HTR-8/SVneo (cell line): ENCODE measurements at places on chromosomes 11 and 22.

DNA sequence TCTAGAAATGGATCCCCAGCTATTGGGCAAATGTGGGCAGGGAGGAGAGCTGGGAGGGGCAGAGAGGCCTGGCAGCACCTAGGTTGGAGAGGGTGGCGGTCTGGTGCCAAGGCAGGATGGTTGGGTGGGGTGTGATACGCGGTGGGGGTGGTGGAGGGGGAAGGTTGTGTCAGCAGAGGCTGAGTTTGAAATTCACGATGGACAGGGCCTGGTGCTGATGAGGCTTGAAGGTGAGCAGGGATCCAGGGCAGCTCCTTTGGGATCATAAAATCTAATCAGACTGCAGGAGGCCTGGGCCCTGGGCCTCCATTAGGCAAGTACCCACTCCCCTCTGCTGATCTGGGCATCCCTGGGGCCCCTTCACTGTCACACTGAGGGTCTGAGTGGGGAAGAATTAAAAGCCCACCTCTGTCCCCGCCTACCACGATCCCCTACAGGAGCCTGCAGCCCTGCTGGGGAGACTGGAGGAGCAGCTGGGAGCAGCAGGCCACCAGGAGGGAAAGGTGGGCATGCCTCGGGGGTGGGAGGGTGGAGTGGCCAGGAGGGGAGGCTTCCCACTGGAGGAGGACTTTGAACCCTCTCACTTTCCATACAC, 24.0 kb downstream of the IGLL1 start:
- no peak for DNase-seq

DNA sequence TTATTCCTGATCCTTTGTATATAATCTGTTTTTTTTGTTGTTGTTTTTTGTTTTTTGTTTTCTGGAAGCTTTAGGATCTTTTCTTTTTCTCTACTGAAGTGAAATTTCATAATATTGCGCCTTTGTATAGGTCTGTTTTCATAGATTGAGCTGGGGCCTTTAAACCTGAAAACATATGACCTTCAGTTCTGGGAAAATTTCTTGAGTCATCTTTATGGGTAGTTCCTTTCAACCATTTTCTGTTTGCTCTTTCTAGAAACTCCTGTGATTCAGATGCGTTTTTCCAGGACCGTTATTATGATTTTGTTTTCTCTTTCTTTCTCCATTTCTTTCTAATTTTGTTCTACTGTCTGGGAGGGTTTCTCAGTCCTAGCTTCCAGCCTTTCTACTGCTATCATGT, 43.7 kb downstream of the BSX start:
- DNase-seq = no peak

GRCh38 chr11:69972351-69972802, 105.7 kb upstream of the ANO1 start:
- DNase-seq = no peak

DNA sequence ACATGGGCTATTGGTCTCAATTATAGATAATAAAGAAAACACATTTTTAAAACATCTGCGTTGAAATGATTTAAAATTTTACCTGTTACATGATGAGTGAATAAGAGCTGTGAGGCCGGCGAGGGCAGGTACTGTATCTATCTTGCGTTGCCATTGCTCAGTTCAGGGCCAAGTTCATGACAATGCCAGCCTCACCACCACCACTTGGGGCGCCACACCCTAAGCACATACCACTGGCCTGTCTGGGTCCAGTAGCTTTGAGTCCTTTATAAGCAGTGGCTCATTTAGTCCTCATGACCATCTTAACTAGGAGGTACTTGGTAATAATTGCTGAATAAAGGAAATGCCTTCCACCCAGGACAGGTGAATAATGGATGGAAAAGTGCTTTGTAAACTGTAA, 14.5 kb upstream of the MB start:
- no peak for DNase-seq

DNA sequence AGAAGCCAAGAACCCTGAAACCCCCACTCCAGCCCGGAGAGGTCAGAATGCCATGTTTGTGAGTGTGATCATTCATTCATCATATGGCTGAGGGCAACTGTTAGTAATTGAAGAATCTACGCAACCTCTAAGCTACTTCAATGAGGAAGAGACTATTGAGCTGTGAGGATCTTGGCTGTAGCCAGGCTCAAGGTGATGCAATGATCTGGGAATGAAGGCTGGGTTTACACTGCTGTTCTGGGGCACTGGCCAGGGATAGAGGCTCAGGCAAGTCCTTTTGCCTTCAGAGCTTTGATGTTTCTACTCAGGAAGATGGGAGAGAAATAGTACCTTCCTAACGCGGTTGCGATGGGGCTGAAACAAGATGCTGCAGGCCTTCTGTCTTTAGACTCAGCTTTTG, 12.9 kb downstream of the CRYBB2 start:
- DNase-seq = no peak

DNA sequence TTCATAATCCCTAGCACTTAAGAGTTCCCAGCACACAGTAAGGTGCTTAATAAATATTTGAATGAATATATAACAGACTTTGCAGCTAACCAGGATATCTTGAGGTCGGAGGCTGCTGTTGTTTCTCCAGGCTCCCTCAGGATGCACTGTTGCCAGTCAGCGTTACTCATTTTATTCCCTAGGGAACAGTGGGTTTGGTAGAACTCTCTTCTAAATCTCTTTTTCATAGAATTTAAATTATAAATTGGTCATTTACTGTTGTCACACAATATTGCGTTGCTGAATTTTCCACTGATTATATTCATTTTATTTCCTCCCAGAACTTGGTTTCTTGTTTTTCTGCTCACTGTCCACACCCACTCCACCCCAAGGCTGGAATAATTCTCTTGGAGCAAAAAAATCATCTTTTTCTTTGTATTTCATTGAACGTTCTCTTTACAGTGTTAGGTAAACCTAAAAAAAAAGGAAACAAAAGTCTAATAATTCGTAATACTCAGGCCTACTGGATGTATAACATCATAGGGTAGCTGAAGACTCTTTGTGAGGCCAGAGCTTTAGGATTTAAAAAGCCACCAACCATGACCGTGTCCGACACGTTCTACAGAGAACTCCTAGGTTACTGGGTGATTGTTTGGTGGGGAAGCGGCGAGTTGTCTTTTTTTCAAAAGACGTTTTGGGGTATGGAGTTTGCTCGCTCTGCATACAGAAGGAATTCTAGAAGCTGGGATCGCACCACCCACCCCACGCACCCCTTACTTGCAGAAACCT, 766 bp upstream of the CAPRIN1 start:
- peak; percentile 28 for DNase-seq

DNA sequence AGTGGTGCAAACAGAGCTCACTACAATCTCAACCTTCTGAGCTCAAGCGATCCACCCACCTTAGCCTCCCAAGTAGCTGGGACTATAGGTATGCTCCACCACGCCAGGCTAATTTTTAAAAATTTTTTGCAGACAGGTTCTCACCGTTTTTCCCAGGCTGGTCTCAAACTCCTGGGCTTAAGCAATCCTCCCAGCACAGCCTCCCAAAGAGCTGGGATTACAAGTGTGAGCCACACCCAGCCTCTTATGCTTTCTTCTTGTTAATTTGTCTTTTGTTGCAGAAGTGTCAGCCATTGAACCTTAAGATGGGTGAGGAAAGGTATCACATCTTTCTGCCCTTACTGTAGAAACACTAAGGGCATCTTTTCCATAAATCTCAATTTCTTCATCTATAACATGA, 34.9 kb downstream of the DENND5A start:
- DNase-seq = no peak

DNA sequence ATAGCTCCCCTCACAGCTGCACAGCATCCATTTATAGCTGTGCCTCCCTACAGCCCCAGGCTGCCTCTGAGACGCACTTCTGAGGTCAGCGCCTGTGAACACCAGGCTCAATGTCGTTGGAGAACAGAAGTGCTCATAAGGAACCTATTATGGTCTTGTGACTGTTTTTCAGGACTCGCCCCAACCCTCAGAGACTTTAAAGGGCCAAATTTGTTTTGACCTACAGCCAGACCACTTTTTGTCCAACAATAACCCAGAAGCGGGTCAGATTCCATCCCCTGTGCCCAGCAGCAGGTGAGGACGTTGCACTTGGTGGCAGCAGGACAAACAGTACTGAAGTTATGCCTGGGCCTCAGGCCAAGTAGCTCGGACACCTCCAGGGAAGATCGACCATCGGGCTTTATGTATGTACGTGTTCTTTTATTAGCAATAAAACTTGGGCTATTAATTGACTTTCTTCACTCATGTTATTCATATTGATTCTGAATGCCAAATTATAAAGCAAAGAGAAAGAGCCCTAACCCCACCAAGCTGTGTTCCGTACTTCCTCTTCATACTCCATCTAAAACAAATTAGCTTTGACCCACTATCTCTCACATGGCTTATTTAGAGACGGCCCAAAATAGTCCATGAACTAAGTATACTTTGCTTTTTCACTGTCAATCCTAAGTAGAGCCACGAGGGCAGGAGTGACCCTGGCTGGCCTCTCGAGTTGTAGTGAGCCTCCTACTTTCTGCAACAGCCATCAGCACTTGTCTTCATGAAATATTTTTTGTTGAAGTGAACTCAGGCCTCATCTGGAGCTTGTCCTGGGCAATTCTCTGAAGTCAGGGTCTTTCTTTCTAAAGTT, 92.3 kb upstream of the PAX6 start:
- DNase-seq = no peak

DNA sequence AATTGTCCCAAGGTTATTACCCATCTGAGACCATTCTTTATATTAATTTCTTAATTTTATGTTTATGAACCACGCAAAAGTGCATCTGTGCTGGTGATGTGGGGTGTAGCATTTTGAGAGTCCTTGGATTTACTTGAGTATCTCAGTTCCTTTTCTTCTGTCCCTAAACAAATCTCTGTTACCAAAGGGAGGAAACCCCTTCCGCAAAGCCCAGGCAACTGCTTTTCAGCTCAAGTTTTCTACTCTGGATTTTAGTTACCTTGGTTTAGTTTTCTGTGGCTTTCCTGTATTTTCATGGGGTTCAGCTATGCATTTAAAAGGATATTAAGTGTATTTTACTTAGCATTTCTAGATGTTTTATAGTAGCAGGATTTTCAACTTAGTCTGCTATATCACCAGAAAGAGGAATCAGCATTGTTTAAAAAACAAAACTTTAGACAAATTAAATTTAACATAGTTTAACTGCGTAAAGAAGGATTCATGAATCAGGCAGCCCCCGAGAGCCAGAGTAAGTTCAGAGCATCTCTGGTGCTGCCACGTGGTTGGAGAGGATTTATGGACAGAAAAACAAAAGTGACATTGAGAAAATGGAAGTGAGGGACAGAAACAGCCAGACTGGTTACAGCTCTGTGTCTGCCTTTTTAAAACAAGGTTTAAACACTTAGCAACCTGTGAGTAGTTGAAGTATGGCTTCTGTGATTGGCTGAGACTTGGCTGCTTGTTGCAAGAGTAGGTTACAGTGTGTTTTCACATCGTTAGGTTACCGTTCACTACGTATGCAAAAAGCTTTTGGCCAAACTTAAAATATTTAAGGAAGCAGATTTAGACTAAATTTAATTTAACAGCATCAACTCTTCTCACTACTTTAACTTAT, 9.6 kb downstream of the ADM start:
- no peak for DNase-seq

DNA sequence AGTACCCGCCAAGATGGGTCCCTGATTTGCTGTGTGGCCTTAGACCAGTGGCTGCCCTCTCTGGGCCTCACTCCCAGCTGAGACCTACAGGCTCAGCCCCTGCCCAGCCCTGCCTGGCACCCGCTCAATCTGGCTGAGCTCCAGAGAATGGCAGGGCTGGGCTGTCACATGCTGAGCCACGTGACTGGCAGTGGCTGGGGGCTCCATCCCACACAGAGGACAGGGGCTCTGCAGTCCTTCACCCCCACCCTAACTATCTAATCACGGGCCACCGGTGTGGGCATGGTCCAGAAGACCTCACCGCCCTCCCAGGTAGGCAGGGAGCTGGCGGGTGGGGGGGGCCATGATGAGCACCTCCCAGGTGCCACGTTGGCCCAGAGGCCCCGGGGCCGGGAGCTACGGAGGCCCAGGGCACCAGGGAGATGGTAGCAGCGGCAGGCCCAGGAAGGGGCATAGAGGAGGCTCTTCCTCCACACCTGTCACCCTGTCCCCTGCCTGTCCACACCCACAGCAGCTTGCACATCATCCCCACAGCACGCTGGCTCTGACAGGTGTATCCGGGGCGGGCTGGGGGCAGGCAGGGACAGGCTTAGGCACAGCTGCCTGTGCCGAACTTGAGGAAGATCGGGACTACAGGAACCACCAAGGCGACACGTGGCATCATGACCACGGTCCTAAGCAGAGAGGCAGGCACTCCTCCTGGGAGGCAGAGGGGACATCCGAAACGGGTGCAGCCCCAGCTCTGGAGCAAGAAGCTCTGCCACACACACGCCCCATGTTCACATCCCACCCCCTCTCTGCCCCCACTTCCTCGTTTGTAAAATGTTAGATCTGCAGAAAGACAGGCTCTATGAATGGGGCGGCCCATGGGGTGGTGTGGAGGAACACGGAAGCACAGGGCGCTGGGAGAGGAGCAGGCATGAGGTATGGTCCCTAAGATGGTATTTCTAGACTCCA, 1.5 kb upstream of the ALDH3B1 start:
- no peak for DNase-seq

DNA sequence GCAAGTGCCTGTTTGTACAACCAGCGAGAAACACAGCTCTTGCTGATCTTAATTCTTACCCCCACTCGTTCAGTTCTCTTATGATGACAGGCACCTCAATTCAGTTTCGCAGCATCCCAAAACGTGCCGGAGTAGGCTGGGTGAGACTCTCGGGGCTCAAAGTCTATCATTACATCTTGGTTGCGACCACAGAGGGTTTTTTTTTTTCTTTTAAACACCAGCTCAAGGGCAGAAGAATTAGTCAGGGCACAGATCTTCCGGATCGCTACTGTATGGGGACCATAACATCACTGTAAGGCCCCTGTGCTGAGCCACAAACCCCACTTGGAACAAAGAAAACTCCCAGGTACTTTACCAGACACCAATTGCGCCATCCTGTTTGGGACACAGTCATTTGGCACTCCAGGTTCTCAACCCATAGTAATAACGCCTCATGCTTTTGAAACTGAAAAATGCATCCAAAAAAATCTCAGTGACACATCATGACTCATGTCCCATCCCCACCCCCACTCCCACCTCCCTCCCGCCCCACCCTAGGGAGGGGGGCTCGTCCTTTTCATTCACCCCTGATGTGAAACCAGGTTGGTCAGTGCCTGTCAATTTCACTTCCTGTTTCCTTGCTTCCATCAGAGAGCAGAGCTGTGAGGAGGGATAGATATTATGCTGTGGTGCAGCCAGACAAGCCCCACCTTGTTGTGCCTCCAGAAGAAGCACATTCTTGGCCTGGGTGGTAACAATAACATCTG, 41.0 kb upstream of the CD5 start:
- peak; percentile 25 for DNase-seq

GRCh38 chr11:79439886-79440570, 802 bp downstream of the TENM4 start:
- DNase-seq = no peak

DNA sequence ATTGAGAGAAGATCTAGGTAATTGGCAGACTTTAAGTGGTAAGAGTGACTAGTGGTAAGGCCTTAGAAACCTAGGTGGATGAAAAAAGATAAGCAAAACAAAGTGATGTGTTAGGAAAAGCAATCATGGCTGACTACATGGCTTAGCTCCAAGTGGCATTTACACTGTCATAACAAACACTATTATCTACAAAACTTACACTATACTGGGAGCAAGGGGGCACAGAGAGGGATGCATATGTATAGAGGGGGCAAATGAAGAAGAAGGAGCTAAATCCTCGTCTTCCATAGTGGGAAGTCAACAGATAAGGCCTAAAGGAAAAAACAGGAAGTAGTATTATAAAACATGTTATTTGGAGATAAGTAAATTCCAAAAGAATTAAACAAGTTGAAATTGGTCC, 32.5 kb downstream of the ADORA2A start:
- no peak for DNase-seq
